ENCODE measurements at places on chromosomes 4 and X.

DNA sequence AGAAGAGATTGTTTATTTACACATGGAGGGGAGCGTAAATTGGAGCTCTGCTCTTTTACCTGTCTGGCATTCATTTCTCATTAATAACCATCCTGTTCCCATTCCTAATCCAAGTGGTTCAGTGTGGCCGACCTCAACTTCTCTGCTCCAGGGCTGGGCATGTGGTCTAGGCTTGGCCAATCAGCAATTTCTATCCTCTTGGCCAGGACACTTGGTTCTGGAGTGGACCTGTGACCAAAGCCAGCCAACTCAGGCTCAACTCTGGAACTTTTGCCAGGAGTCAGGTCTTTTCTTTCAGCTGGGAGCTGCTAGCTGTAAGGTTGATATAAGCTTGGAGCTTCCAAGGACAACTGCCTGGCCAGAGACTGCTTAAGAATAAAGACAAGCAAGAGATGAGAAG lies 15.6 kb upstream of the RASL11B start:
- no peak for DNase-seq

DNA sequence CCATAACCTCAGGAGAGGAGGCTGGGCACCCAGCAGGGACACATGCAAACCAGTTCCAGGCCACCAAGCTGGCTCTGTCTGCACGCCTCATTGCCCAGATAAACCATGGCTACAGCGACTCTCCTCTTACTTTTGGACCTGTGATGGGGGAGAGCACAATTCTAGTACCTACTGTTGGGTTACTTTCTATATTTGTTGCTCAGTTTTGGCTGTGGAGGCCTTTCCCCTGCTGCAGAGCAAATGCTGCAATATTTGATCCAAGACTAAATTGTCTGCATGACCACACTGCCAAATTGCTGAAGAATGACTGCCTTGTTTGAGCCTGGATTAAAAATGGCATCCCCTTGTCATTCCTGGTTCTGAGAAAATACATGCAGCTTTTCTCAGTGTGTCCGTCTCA lies 253.5 kb downstream of the ARHGAP10 start:
- no peak for DNase-seq

GRCh38 chr4:11436084-11436483 lies 7.4 kb upstream of the HS3ST1 start:
- no peak for DNase-seq

DNA sequence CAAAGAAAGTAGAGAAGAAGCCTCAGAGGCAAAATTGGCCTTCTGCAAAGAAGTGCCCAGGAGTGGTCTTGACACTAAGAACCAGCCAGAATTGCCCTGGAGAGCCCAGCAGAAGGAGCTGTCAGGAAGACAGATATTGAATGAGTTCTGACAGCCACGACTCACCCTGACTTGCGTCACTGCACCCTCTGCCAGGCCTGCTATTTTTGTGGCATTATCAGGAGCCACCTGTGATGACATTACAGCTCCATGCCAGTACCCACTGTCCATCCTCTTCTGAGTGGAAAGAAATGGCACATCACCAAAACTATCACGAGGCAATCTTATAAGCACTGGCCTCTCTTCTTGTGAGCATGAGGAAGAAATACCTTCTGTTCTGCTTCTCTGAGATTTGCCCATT lies 67.7 kb downstream of the SMIM20 start:
- peak; percentile 18 for DNase-seq

GRCh38 chr4:73275318-73275654 lies 16.7 kb upstream of the ANKRD17 start:
- DNase-seq, result no peak

GRCh38 chrX:8971116-8971515 lies 62.8 kb downstream of the FAM9B start:
- DNase-seq, result peak; percentile 65

DNA sequence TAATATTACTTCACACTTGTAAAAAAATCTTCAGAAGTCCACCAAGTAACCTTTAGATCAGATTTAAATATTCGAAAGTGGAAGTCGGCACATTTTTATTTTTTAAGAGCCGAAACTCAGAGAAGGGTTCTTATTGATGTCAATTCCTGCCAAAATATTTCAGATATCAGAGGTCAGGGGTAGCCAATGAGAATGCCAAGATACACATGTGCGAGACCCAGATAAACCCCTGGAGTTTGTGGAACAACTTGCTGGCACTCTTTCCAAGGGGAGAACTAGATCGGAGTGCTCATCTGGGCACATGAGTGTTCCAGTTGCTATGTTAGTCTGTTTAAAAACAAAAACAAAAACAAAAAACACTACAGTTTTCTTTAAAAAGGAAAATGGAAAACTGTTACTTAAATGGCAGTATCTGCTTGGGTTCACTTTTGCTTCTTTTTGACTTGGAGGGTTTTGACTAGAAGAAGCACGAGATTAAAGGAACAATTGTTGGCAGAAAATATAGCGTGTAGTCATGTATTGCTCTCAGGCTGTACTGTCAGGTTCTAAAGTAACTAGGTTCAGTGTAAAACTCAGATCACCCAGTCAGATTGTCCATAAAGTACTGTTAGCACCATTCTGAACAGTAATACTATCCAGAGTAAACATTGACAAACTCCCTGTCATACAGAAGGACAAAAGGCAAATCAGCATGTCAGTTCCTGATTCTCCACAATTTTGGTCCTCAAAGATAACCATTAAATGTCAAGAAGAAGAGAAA lies 188.0 kb upstream of the PACRGL start:
- no peak for DNase-seq

- DNase-seq, result no peak
These were observed 10.4 kb downstream of the ACOT9 start for GRCh38 chrX:23732704-23733103.

- DNase-seq, result no peak
These were observed 789 bp upstream of the SRPX start for GRCh38 chrX:38221391-38221929.

GRCh38 chr4:6561173-6561516 lies 13.8 kb upstream of the MAN2B2 start:
- DNase-seq, result no peak

DNA sequence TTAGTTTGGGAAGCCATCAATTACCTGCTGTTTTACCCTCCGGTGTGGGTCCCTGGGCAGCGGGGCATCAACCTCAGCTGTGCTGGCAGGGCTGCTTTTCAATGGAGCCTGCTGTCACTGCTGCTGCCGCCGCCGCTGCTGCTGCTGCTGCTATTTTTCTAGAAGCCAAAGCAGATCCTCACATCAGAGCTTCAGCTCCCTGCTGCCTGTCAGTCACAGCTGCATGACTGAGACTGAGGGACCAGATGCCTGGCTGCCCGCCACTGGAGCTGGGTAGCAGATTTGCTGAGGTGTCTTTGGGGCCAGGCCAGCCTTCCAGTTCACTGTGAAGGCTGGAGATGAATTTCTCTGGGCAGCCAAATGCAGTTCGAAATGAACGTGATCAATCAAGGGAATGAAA lies 200.3 kb upstream of the NHS start:
- DNase-seq, result no peak

DNA sequence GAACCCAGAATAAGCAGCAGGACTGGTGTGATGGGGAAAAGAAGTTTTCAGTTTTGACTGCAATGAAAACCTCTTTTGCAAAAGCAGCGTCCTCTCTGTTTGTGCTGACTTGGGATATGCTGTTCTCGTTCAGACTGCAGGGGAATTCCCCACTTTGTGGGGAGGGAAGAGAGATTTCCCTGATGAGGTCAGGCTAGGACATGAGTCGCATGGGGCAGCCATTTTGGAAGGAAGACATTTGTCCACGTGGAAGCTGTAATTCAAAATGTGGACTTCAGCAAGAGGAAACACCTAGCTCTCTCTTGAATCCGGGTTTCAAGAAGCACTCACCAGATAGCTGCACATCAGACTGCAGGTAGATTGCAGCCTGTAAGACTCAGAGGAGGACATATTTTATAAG lies 39.3 kb downstream of the ING2 start:
- no peak for DNase-seq

GRCh38 chr4:150983851-150984250 lies 31.2 kb downstream of the LRBA start:
- DNase-seq, result no peak

DNA sequence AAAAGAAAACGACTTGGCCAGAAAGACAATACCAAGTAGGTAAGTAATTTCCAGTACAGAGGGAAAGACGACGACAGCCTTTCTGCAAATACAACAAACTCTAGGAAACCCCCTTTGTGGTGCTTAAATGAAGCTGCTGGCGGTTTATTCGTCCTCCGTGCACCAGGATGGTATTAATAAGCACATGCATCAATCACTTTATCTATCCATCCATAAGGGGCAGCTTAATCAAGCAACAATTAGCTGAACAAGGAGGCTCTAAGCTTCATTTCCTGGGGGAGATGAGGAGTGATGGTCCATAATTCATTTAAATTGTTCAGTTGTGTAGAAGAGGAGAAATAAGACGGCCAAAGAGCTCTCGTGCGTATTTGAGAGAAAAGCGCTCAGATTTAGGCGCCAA lies 26.2 kb downstream of the IRF2 start:
- no peak for DNase-seq

DNA sequence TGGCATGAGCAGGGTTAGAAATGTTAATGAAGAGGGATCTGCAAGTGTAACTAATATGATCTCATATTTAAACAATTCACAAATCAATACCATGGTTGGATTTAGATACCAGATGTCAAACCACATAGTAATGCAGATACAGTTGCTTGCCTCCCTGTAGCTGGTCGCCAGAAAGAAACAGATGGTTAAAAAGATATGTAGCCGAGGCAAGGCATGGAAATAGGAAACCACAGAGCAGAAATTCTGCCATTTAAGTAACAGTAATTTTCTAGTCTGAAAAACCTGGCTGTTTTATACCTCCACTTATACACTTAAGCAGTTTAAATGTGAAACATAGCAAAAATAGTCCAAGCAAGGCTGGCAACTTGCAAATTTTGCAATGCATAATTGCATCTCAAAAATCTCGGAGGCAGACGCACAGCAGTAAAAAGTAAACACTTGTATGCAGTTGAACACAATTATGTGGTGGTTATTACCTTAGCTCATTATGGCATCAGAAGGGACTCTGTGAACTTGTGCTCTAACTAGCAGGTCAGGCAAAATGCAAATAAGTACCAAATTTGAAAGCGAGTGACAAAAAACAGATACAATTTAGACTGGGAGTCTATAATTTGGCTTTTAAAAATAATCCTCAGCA lies 126.8 kb downstream of the NAA11 start:
- no peak for DNase-seq

GRCh38 chrX:39777623-39778025 lies 320.1 kb downstream of the BCOR start:
- DNase-seq, result no peak

DNA sequence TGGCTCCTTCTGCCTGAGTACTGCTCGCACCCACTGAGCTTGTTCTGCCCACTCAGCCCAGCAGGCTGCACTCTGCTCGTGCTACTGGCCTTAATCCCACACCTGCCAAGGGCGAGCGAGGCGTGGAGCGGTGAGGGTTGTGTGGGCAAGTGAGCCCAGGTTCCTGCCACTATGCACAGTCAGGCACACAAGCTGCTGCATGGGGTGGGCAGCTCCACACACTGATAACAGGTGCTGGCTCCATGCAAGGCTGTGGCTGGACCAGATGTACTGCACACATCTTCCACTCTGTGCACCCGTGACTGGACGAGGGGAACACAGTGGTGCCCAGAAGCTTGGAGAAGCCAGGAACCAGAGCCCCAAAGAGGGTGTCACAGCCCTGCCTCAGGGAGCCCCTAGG lies 184.3 kb upstream of the NUDT6 start:
- no peak for DNase-seq

DNA sequence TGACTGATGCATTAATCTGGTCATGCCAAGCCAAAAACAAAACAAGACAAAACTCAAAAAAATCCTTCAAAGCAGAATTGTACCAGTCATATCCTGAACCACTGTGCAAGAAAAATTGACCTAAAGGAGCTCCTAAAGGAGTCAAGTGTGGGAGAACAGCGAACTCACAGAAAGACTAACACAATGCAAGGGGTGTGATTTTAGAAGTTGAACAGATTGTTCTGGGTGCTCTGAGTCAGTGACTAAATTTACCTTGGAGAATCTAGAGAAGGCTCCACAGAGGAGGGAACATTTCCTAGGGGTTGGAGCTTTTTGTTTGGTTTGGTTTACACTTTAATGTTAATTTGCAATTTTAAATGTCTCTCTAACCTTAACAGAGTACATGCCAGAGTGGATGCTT lies 48.9 kb upstream of the PHF8 start:
- no peak for DNase-seq

DNA sequence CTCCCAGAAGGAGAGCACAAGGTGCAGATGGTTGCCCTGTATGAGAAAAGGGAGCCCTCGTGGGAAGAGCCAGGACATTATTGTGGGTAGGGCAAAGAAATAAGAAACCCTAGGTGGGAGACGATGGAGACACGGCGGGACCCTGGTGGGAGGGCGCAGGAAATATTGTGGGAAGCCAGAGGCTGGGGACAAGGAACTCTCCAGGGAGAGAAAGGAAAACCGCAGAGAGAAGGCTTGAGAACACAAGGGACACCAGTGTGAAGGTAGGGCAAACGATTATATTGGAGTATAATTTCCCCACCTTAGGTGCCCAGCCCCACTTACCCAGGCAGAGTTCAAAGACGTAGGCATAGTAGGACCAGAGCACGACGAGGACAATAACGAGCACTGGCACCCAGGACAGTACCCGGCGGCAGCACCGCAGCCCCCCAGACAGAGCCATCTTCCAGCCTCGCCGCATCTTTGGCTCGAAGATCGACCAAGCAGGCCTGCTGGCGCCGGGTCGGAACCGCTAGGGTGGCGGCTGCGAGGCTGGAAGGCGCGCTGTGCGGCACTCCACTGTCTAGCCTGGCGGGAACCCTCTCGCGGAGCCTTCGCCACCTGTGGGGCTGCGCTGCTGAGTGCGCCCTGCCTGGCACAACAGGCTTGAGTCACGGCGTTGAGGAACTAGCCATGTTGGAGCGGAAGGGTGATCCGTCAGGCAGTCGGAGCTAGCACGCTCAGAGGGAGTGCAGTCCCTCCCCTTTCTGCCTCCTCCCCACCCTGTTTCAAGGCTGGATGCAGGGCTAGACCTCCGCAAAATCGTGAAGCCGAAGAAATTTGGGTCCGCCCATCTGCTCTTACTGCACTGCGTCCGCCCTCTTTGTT lies at the start of gene ZDHHC15:
Gene ZDHHC15 (minus strand): TSS at position 473 of the 867 bp plus-strand sequence. CDS start 13 bp downstream, at position 460.
- no peak for DNase-seq

- DNase-seq, result no peak
These were observed 13.0 kb downstream of the RBMX start for GRCh38 chrX:136867518-136867917.

- DNase-seq, result no peak
These were observed 98.8 kb downstream of the TTC29 start for GRCh38 chr4:146846882-146847281.

DNA sequence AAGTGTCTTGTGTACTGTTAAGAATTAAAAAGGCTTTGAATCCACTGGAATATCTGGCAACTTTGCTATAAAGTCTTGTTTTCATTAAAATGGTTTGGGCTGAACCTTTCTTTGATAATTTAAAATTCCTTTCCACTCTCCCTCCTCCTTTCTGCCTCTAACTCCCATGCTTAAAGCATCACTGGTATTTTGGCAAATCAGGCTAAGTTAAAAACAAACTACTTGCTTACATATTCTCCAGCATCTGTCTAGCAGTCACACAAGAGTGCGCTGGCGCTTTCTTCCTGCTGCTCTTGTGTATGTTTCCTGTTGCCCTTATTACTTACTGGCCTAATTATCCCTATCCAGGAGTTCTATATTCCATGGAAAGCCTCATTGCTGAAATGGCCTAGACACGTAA lies 136.6 kb downstream of the VEGFC start:
- DNase-seq, result no peak

Measured in RKO (cell line).